KBM-7 (cell line): ENCODE measurements at places on chromosomes 4 and X.

GRCh38 chr4:52107336-52107735 is 56.2 kb downstream of the SPATA18 start:
- no peak for DNase-seq

- DNase-seq: no peak
These were observed 90.9 kb downstream of the EFNB1 start for GRCh38 chrX:68919707-68920106.

DNA sequence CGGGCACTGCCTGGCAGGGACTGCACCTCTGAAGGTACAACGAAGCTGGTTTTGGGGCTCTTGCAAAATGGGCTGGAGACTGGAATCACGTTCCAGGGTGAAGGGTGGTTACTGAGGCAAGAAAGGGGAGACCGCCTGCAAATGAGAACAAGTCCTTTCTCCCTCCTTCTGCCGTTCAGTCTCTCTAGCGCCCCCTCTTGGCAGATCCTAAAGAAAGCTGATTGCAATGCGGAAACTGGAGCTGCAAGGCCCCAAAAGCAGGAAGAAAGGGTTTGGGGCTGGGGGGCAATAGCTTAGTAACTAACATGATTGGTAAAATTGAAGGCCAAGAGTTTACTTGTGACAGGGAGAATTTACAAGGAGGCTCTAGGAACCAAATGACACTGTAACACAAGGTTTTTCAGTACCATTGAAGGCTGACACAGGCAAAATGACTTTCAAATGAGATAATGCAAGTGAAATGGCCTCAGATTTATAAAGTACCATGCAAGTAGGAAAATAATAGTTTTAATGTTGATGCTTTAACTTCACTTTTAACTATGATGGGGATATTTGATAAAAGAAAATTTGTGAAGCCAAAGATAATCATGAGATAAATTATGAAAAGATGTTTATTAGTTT is 222.7 kb upstream of the HAND2 start:
- peak; percentile 76 for DNase-seq

- no peak for DNase-seq
These were observed 232.2 kb downstream of the IDS start for GRCh38 chrX:149272690-149273463.
